Stimulated activated CD8-positive, alpha-beta memory T cell treated with anti-CD3 and anti-CD28 coated beads, Interleukin-7, amount 100 ng/mL, for 4 hours (primary cell): ENCODE measurements at places on chromosomes 7 and 10.

DNA sequence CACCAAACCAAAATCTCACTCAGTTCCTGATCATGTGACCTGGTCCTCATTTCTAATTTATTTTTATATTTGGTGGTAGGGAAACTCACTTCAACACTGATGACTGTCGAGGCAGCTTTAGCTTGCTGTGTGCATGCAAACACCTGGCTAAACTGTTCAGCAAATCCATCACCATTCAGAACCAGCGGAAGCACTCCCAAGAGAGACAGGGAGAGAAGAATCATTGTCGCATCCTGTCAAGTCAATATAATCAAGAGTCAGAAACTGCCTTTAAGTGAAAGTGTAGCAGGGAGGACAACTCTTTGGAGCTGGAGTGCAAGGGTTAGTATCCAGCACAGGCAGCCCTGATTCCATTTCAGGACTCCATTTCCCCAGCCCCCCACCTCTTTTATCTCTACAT lies 300.7 kb downstream of the XPNPEP1 start:
- no peak for DNase-seq

- no peak for DNase-seq
These were observed 1.7 kb downstream of the CREB3L2 start for GRCh38 chr7:138000081-138000701.

DNA sequence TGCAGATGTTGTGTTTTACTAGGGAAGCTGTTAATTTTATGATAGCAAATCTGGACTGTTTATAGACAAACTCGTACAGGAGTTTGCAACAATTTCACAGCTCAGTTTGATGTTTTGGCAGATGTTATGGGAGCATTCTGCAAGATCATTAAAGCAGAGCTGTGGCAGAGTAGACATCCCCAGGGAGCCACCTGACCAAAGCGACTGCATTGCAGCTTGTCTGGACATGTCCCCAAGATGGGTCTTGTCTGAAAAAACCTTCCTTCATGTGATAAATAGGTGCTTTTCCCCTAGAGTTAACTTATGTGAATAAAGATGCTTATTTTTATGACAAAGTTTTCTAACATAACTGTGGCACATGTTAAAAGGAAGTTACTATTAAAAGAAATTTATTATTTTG lies 91.2 kb upstream of the GPR141 start:
- DNase-seq = no peak

DNA sequence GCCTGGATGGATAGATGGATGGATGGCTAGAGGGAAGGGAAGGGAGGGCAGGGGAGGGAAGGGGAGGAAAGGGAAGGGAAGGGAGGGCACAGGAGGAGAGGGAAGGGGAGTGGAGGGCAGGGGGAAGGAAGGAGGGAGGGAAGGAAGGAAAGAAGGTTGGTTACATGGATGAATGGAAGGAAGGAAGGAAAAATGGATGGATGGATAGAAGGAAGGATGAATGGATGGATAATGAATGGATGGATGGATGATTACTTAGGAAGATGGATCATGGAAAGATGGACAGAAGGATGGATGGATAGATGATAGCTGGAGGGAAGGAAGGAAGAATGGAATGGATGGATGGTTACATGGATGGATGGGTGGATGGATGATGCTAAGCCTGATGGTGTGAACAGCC lies 451.7 kb upstream of the FOXK1 start:
- no peak for DNase-seq

- no peak for DNase-seq
These were observed 4.8 kb downstream of the ADCK2 start for GRCh38 chr7:140677496-140677895.
